Activated CD4-positive, alpha-beta memory T cell treated with anti-CD3 and anti-CD28 coated beads, Interleukin-2, amount 10 ng/mL, durations not matched to agents 7 days and 5 days (primary cell): ENCODE measurements at places on chromosomes 1 and 21.

GRCh38 chr1:37482796-37483744 is 8.7 kb downstream of the ZC3H12A start:
- no peak for DNase-seq

GRCh38 chr1:93700532-93701469 is 19.2 kb upstream of the BCAR3 start:
- DNase-seq = no peak

GRCh38 chr1:224300346-224300745 is 29.6 kb downstream of the NVL start:
- no peak for DNase-seq

GRCh38 chr1:154741741-154742495 is 128.2 kb downstream of the KCNN3 start:
- no peak for DNase-seq

DNA sequence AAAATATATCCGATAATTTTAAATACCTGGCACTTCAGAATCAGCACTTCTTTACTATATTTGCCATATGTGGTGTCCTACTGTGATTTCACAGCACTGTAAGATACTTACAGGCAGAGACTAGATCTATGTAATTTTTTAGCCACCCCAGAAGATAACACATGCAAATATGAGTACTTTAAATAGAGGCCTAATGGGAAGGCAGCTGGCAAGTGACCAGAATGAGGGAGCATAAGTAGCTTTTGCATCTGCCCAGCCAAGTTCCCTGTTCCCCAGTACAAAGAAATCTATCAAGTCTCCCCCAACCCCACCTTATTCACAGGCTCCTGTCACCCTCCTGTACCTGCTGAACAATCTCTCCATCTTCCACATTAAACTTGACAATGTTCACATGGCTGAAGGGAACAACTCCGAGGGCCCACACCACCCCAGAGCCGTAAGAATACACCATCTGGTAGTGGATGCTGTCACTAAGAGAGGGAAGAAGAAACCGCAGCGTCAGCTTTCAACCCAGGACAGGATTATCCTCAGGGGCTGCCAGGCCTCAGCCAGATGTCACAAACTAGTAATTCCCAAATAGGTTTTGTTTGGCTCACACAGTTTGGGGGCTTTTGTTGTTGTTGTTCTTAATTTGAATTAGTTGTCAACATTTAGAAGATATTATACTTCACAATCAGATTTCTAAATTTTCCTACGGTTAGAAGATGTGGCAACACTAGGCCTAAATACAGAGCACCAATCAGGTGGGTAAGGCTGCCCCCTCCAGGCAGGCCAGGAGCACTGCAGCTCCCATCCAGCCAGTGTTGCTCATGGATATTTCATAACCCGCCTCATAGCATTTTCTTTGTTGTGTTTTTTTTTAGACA is 10.4 kb downstream of the EMC1 start:
- DNase-seq = peak; percentile 71

GRCh38 chr1:72535470-72535869 is 253.1 kb upstream of the NEGR1 start:
- no peak for DNase-seq

DNA sequence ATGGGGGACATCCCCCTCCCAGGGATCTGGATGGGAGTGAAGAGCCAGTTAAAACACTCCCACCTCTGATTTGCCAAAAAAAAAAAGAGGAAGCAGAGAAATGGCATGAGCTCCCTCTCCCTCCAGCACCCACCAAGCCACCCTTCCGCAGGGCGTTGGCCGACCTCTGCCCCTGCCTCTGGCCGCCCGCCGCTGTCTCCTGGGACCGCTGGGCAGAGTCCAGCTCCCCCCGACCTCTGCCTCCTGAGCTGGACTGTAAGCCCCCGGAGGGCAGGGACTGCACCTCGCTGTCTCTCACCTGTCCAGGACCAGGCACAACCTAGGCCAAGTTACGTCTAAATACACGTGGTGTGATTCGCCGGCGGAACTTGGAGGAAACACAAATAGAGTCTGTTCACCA is 174.3 kb downstream of the PRDM16 start:
- DNase-seq = no peak
